ENCODE measurements at places on chromosomes 3 and 15. TPM values are rescaled to one million over a fixed set of nuclear protein-coding genes. Genes with fewer than 3 reads are reported as not detected.

DNA sequence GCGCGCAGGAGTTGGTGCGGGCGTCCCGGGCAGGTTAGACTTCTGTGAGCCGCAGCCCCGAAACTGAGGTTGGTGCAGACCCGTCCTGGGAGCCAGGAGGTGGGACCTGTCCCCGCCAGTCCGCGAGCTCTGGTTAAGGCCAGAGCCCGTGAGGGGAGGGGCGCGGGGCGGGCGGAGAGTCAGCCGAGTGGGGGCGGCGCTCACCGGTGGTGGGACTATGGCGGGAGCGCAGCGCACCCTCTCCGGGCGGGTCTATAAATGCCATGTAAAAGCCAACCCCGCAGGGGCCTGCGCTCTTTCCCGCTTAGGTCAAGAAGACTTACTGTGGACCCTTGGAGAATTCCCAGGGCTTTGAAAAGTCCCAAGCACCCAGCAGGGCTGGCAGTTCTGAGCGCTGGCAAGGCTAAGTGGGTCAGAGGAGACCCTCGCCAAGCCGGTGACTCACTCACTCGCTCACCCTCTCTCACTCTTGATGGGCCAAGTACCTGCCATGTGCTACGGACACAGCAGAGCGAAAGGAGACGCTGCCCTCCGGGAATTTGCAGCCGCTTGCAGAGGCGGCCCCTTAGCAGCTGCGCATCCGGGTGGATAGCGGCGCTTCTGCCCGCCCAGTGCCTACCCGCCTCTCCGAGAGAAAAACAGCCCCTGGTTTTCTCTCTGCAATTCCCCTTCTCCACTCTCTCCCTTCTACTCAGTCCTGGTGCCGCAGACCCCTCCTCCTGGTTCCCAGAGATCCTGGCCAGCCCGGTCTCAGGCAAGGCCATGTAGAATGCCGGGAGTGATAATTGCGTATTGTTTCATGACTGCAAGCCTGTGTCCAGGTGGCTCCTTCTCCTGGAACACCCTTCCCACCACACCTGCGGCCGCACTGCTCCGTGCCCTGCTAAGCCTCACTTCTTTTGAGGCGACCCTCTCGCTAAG lies at the start of gene ALDH1L1:
ALDH1L1 (minus strand) TSS at position 110 of the 921 bp plus-strand sequence. CDS start 19,607 bp downstream, outside the sequence.
- no peak within 1 kb of the TSS for H3K4me3 ChIP-seq
- no peak for DNase-seq
- no peak within 1 kb of the TSS for H3K27ac ChIP-seq
- H3K27me3 ChIP-seq, result peaks cover 38% of the 10 kb centered on the region

Gene PLA2G4F
- not detected for total RNA-seq

DNA sequence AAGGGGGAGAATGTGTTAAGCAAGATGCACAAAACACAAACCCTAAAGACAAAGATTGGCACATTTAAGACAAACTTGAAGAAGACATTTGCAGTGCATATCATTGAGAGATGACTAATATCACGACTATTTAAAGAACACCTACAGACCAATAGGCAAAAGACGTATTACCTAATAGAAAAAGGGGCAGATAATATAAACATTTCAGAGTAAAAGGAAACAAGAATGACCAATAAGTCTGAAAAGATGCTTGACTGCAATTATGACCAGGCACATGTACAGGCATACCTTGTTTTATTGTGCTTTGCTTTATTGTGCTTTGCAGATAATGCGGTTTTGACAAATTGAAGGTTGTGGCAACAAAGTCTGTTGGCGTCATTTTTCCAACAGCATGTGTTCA lies 4.9 kb downstream of the HACD3 start:
- H3K36me3 ChIP-seq, result peaks cover 18% of the 10 kb centered on the region
- H3K27me3 ChIP-seq, result no peaks in the 10 kb centered on the region
- no peak overlapping the region for H3K4me3 ChIP-seq
- H3K4me1 ChIP-seq, result peaks cover 41% of the 10 kb centered on the region

Gene LMAN1L
- total RNA-seq, result 0.11 TPM

GRCh38 chr3:131901686-131902085 lies 133.1 kb downstream of the CPNE4 start:
- DNase-seq, result no peak
- H3K4me3 ChIP-seq, result no peak overlapping the region
- peaks cover 1% of the 10 kb centered on the region for H3K27me3 ChIP-seq
- H3K27ac ChIP-seq, result no peak overlapping the region
- H3K36me3 ChIP-seq, result no peaks in the 10 kb centered on the region
